ENCODE measurements at places on chromosomes 2 and 18.
A peak's percentile ranks its signal among the peaks of the same experiment; 100 is the strongest.

DNA sequence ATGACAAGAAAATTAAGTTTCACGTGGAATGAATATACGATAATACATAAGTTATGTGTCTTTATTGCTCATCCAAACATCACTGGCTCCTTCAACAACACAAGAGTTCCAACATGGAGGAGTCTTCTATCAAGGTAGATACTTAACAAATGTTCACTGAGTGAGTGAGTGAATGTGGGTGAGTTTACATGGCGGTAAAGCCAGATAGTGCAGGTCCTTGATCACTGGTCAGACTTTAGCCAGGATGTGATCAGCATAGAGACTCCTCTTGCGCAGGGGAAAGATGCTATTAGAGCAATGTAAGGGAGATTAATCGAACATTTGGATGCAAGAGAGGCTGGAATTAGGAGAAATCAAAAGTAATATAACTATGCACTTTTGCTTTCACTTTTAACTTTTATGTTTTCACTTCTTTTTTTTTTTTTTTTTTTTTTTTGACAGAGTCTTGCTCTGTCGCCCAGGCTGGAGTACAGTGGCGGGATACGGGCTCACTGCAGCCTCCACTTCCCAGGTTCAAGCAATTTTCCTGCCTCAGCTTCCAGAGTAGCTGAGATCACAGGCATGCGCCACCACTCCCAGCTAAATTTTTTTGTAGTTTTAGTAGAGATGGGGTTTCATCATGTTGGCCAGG is 249.0 kb upstream of the ID2 start:
- peaks cover 13% of the 10 kb centered on the region for H3K4me1 ChIP-seq
- no peak overlapping the region for H3K4me3 ChIP-seq

DNA sequence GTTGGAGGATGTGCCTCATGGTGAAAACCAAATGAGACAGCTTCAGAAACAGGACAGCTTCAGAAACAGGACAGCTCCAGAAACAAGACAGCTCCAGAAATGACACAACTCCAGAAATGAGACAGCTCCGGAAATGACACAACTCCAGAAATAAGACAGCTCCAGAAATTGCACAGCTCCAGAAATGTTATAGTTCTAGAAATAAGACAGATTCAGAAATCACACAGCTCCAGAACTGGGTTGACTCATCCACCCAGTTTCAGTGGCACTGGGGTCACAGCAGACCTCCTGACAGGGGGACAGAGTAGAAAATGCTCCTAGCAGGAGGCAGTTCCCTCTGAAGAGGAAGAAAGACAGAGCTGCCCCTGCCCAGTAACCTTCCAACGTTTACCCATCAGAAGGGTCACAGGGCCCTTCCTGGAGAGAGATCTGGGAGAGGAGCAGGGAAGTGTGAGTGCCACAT is 26.9 kb upstream of the COL6A3 start:
- no peak overlapping the region for H3K27ac ChIP-seq
- no peaks in the 10 kb centered on the region for H3K36me3 ChIP-seq
- peaks cover 17% of the 10 kb centered on the region for H3K4me1 ChIP-seq
- H3K27me3 ChIP-seq = no peaks in the 10 kb centered on the region
- no peak for DNase-seq

GRCh38 chr18:48028696-48029095 is 98.2 kb upstream of the SMAD2 start:
- H3K4me3 ChIP-seq = no peak overlapping the region
- no peak for DNase-seq
- no peaks in the 10 kb centered on the region for H3K4me1 ChIP-seq

DNA sequence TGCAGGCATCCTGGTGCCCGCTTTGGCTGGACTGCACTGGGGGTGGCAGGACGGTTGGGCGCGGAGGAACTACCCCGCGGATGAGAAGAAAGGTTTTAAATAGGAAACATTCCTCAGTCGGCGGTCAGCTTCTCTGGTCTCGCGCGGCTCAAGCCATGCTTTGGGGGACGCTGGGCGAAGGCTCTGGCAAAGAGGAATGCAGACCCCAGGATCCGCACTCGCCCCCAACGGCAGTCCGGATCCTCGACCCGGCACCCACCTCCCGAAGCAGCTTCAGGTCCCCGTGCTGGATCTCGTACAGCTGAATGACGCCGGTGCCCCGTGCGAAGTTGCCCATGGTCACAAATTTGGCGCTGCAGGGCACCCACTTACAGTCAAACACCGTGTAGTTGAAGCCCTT is 686 bp upstream of the PNO1 start:
- H3K27ac ChIP-seq = peak overlapping the region; percentile 97
- peaks cover 10% of the 10 kb centered on the region for H3K4me1 ChIP-seq
- H3K4me3 ChIP-seq = peak overlapping the region; percentile 98
- no peak for DNase-seq

DNA sequence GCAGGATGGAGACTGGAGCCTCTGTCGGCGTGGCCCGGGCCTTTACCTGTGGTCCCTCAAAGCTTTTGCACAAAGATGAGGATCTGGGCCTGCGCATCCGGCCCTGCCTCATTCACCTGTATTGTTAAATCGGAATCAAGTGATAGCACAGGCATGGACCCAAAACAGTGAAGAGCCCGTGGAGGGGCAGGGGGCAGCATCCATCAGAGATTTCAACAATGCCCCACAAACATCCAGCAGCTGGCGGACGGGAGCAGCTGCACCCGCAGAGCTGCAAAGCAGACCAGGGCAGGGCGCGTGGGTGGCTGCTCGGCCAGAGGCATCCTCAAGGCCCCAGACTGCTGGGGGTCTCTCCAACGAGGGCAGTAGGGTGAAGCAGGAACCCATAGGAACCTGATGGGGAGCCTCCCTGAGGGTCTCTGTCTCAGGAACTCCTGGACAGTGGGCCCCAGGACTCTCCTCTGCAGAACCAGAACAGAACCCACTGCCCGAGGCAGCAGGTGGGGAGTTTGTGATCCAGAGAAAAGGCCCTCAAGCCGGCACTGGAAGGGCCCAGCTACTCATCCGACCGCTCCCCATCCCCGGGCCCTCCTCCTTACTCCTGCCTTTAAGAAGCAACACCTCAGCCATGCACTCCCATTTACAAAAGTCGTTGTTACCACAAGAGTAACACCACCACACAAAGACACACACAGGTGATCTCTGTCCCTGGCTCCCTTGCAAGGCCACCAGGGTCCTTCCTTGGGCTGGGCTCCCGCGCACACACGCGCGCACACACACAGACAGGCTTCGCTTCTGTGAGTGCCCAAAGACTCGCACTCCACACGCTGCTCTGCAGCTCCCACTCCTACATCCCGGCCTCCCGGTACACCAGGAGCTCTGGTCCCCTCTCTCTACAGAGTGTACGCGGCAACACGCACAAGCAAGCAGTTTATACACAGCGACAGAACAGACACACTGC is 28.8 kb downstream of the HDAC4 start:
- no peak overlapping the region for H3K27ac ChIP-seq
- peaks cover 14% of the 10 kb centered on the region for H3K4me1 ChIP-seq

DNA sequence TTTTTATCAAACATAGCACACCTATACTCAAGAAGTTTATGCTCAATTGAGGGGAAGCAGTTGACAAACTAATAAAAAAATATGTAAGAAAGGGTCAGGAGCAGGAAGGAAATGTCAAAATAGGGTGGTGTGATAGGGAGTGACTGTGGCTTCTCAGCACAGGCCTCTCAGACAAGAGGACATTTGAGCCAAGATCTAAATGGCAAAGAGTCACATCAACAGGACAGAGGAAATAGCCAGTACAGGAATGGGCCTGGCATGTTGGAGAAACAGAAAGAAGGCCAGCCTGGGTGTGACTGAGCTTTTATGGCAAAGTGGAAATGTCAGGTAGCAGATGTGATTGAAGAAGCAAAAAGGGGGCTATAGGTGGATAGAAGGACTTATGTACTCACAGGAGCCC is 117.0 kb downstream of the CCDC148 start:
- DNase-seq = no peak
- H3K4me3 ChIP-seq = no peak overlapping the region
- H3K27me3 ChIP-seq = no peaks in the 10 kb centered on the region
- H3K27ac ChIP-seq = no peak overlapping the region
- no peaks in the 10 kb centered on the region for H3K4me1 ChIP-seq

GRCh38 chr2:75569546-75569945 is 8.8 kb upstream of the EVA1A start:
- no peaks in the 10 kb centered on the region for H3K36me3 ChIP-seq
- no peak for DNase-seq
- no peaks in the 10 kb centered on the region for H3K4me1 ChIP-seq
- no peaks in the 10 kb centered on the region for H3K27me3 ChIP-seq

All from GM12878 (cell line).